ENCODE measurements at places on chromosomes 6 and 20. TPM values are rescaled to one million over a fixed set of nuclear protein-coding genes. Genes with fewer than 3 reads are reported as not detected.
A peak's percentile ranks its signal among the peaks of the same experiment; 100 is the strongest.

DNA sequence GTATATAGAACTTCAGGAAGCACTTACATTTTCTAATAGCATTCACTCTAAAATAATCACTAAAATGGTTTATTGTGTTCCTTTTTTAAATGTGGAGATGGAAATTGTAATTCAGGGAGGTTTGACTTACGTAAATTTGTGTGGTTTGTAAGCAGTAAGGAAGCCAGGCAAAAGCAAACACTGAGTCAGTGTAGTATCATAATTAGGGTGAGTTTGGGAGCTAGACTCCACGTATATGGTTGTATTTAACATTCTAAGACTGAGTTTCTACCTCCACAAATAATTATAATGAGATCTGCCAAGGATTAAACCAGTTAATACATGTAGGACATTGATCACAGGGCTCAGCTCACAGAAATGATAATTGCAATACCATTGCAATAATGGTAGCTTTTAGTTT is 425.5 kb downstream of the CBLN4 start:
- H3K36me3 ChIP-seq: no peaks in the 10 kb centered on the region
- no peaks in the 10 kb centered on the region for H3K27me3 ChIP-seq
- no peaks in the 10 kb centered on the region for H3K4me1 ChIP-seq

DNA sequence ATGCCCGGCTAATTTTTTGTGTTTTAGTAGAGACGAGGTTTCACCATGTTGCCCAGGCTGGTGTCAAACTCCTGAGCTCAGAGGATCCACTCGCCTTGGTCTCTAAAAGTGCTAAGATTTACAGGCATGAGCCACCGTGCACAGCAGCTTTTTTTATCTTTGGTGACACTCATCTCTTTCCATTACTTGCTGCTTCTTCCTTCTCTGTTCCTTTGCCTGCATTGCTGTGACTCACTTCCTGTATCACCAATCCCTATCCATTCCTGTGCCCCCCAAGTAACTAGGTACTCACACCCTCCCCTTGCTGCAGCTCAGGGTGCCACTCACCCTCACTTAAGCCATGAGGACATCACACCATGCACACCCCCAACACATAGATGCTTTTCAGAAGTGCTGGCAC is 24.6 kb downstream of the KHDC1L start:
- H3K27me3 ChIP-seq: no peaks in the 10 kb centered on the region
- no peak overlapping the region for H3K4me3 ChIP-seq
- DNase-seq: no peak
- H3K36me3 ChIP-seq: peaks cover 2% of the 10 kb centered on the region
- peak overlapping the region; percentile 35 for H3K27ac ChIP-seq
- no peaks in the 10 kb centered on the region for H3K4me1 ChIP-seq

GRCh38 chr6:157265635-157266034 is 57.7 kb downstream of the TMEM242 start:
- no peaks in the 10 kb centered on the region for H3K27me3 ChIP-seq
- no peak overlapping the region for H3K27ac ChIP-seq
- no peak overlapping the region for H3K4me3 ChIP-seq

DNA sequence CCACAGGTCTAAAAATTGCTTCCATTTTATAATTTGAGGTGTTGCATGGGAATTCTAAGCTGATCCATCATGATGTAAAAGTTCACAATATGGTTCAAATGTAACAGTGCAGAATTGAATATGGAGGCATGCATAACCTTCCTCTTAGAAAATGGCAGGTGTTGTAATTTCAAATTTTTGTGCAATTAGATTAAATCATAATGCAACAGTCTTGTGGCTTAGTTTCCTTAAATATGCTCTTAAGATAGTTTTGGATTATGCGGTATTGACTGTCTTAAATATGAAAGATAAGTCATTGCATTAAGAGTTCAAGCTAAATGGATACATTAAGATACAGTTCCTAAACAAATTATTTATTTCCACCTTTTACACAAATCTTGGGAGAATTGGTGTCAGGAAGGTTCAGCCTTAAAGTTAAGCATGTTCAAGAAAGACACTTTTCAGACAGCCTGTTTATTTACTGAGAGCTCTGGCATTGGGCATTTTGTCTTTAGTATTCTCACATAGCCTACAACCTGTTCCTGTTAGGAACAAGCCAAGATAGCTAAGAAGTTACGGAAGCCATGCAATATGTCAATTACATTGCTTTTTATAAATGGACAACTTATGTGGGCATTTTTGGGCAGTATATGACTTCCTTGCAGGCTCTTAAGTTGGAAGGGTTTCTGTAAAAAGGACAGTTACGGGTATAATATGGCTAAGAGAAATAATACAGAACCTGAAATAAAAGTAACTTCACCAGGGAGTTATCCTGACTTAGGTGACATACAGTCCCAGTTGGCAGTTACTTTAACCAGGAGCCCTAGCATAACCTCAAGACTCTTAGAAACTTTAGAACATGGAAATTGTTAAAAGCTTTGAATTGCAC is 9.3 kb downstream of the SRSF3 start:
- H3K4me1 ChIP-seq: peaks cover 68% of the 10 kb centered on the region
- DNase-seq: no peak
- H3K27me3 ChIP-seq: no peaks in the 10 kb centered on the region
- H3K27ac ChIP-seq: peak overlapping the region; percentile 65

GRCh38 chr6:77366798-77367197 is 96.5 kb downstream of the HTR1B start:
- no peaks in the 10 kb centered on the region for H3K36me3 ChIP-seq
- DNase-seq: no peak
- H3K27me3 ChIP-seq: no peaks in the 10 kb centered on the region
- H3K27ac ChIP-seq: no peak overlapping the region
- no peak overlapping the region for H3K4me3 ChIP-seq

DNA sequence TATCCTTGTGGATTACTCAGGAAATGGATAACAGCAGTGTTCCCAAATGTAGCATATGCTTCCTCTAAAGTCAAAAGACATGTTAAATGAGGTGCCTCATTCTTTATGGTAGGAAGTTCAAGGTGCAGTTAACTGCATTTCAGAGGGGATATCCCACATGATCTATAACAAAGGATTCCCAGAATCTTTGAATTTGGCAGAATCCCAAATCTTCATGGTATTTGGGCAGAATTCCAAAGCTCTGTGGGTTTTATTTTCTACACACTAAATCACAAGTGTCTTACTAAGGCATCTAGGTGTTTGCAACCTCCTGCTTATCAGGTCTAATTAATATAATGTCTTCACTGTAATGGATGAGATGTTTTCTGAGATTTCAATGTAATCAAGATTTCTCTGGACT is 364.3 kb upstream of the MAN1A1 start:
- no peaks in the 10 kb centered on the region for H3K27me3 ChIP-seq
- no peak overlapping the region for H3K4me3 ChIP-seq
- no peak for DNase-seq
- H3K27ac ChIP-seq: no peak overlapping the region
- no peaks in the 10 kb centered on the region for H3K4me1 ChIP-seq

- H3K27ac ChIP-seq: no peak overlapping the region
- no peaks in the 10 kb centered on the region for H3K36me3 ChIP-seq
- H3K27me3 ChIP-seq: no peaks in the 10 kb centered on the region
- no peaks in the 10 kb centered on the region for H3K4me1 ChIP-seq
- no peak overlapping the region for H3K4me3 ChIP-seq
- no peak for DNase-seq
These were observed 189.1 kb downstream of the BMP2 start for GRCh38 chr20:6956574-6956973.

DNA sequence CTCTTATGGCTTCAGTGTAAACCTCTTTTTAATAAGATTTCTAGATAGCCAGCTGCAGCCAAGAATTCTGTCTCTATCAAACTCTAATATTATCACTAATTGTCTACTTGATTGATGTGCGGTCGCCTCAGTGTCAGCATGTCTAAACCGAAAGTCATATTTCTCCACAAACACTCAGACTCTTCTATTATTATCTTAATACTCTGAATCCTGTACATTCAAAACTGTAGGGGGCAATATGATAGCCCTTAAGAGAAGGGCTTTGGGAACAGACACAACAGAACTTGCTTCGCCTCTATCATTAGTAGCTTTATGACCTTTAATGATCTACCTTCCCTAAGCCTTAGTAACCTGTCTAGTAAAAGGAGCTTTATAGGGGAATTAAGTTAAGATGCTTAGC is 379.7 kb upstream of the PTCHD4 start:
- DNase-seq: no peak
- no peaks in the 10 kb centered on the region for H3K4me1 ChIP-seq
- H3K36me3 ChIP-seq: no peaks in the 10 kb centered on the region
- no peak overlapping the region for H3K27ac ChIP-seq
- no peak overlapping the region for H3K4me3 ChIP-seq

DNA sequence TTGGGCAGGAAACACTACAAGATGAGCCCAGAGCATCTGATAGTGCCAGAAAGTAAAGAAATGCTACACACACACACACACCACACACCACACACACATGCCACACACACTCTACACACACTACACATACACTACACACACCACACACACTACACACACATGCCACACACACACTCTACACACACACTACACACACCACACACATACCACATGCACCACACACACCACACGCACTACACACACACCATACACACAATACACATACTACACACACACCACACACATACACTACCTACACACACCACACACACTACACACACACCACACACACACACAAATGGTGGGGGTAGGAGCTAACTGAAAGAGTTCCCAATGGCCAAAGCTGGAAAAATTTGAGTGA is 3.6 kb upstream of the TMEM74B start:
- H3K27me3 ChIP-seq: peaks cover 23% of the 10 kb centered on the region
- peaks cover 6% of the 10 kb centered on the region for H3K4me1 ChIP-seq
- H3K4me3 ChIP-seq: no peak overlapping the region
- no peak for DNase-seq
- H3K27ac ChIP-seq: no peak overlapping the region

GRCh38 chr6:163329991-163330390 is 84.5 kb upstream of the QKI start:
- H3K27ac ChIP-seq: no peak overlapping the region
- H3K27me3 ChIP-seq: peaks cover 16% of the 10 kb centered on the region
- DNase-seq: no peak
- no peaks in the 10 kb centered on the region for H3K4me1 ChIP-seq
- no peaks in the 10 kb centered on the region for H3K36me3 ChIP-seq

DNA sequence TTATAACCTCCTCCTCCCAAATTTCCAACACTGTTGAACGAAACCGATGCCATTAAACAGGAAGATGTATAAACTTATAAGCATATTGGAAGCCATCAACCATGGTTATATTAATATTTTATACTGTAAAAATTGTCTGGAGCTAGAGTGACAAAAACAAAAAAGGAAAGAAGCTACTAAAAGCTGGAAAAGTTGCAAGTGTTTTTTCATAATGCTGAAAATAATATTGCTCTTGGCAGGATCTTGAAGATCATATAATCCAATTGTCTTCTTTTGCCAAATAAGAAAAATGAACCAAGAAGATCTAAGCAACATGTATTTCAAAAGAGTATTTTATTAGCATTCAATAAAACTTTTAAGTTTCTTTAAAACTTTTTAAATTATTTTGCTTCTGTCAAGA is 268.9 kb upstream of the HSF2 start:
- H3K4me3 ChIP-seq: no peak overlapping the region
- no peaks in the 10 kb centered on the region for H3K36me3 ChIP-seq
- no peaks in the 10 kb centered on the region for H3K4me1 ChIP-seq
- H3K27ac ChIP-seq: no peak overlapping the region
- no peaks in the 10 kb centered on the region for H3K27me3 ChIP-seq

DNA sequence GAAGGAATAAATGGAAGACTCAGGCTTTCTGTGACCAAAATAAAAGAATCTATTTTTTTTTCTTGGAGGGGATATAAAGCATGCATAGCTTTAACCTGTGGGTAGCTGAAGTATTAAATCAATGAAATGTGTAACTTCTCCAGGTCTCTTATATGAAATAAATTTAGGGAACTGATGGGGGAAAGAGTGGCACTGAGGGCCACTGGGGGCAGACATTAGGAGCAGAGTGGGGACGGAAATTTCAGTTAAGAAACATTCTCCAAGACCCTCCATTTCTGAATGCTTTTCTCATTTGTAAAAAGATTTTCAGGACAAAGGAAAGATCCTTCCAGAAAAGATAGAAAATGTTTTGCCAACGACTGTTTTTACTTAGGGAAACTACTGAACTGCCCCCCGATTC is 131.0 kb downstream of the GPX5 start:
- no peak for DNase-seq
- no peak overlapping the region for H3K27ac ChIP-seq
- peaks cover 24% of the 10 kb centered on the region for H3K4me1 ChIP-seq
- peaks cover 8% of the 10 kb centered on the region for H3K36me3 ChIP-seq

DNA sequence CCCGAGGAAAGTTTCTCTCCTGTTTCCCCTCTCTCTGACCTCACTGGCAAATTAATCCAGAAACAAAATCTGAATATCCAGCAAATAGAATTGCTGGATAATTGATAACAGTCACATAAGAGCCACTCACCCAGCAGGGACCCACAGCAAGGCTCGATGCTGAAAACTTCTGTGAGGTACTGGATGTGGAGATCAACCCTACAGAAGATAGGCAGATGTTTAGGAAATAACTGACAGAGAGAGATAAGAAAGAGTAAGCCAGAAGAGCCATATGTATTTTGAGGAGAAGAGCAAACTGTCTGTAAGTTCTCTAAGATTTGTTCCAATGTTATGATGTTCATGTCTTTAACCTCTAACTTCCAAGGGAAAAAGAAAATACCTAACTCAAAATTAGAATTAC is 59.7 kb downstream of the PKHD1 start:
- no peak overlapping the region for H3K27ac ChIP-seq
- no peaks in the 10 kb centered on the region for H3K36me3 ChIP-seq
- no peaks in the 10 kb centered on the region for H3K4me1 ChIP-seq
- H3K4me3 ChIP-seq: no peak overlapping the region

DNA sequence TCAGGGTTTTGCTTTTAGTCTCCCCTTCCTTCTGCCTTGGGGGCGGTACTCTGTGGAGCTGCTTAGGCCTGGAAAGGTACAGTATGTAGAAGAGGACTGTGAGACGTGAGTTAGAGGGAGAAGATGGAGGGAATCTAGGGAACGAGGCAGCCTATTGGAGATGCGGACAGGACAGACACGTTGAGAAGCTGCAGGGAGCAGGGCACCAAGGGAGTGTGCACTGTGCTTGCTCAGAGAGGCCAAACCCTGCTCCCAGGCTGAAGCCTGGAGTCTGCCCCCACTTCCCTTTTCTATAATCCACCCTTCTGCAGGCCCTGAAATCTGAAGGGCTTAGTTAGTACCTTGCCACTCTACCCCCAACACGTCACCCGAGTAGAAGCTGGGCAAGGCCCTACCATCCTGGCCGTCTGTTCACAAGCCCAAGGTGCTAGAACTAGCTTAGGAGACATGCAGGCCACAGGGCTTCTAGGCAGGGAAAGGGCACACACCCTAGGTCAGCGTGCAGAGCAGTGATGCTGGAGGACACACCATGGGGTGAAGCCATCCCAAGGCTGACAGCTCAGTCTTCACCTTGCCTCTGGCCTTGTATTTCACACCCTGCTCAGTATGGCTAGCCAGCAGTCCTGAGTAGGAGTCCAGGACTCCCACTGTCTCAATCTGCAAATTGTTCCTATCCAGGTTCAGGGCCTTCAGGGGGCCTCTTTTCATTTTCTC is 6.9 kb downstream of the TP53INP2 start:
- no peak overlapping the region for H3K27ac ChIP-seq
- peak overlapping the region; percentile 76 for H3K4me3 ChIP-seq
- no peaks in the 10 kb centered on the region for H3K27me3 ChIP-seq

Gene VSX1
- total RNA-seq: not detected

Gene GLP1R
- total RNA-seq: 0.56 TPM

Gene SLC17A1
- total RNA-seq: not detected

Gene KPNA5
- 11.5 TPM for total RNA-seq

Gene ATAT1
- total RNA-seq: 8.6 TPM

Gene MEP1A
- total RNA-seq: not detected

Gene PRPH2
- total RNA-seq: not detected

All from activated naive CD8-positive, alpha-beta T cell treated with anti-CD3 and anti-CD28 coated beads for 36 hours (primary cell).